ENCODE measurements at places on chromosomes 4 and X.

DNA sequence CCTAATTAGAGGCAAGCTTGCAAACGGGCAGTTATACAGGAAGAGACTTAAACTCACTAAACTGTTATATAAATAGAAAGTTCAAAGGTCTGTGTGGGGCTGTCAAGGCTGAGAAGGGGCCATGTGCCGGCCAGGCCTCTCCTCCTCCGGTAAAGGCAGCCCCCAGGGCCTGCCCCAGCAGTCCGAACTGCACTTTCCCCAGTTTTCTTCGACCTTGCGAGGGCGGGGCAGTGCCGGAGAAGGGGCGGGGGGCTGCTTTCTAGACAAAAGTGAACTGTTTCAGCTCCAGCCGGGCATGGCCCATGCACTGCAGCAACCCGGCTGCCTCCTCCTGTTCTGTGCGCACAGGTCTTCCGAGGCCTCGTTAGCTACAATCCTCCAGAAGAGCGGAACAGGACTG lies 4.1 kb downstream of the AFF2 start:
- H3K4me1 ChIP-seq, result no peaks in the 10 kb centered on the region
- H3K27me3 ChIP-seq, result no peaks in the 10 kb centered on the region
- no peaks in the 10 kb centered on the region for H3K36me3 ChIP-seq
- H3K27ac ChIP-seq, result no peak overlapping the region

GRCh38 chr4:162457071-162457865 lies 293.5 kb upstream of the FSTL5 start:
- H3K4me1 ChIP-seq, result no peaks in the 10 kb centered on the region
- no peaks in the 10 kb centered on the region for H3K27me3 ChIP-seq
- no peak overlapping the region for H3K27ac ChIP-seq
- DNase-seq, result no peak
- H3K4me3 ChIP-seq, result no peak overlapping the region

DNA sequence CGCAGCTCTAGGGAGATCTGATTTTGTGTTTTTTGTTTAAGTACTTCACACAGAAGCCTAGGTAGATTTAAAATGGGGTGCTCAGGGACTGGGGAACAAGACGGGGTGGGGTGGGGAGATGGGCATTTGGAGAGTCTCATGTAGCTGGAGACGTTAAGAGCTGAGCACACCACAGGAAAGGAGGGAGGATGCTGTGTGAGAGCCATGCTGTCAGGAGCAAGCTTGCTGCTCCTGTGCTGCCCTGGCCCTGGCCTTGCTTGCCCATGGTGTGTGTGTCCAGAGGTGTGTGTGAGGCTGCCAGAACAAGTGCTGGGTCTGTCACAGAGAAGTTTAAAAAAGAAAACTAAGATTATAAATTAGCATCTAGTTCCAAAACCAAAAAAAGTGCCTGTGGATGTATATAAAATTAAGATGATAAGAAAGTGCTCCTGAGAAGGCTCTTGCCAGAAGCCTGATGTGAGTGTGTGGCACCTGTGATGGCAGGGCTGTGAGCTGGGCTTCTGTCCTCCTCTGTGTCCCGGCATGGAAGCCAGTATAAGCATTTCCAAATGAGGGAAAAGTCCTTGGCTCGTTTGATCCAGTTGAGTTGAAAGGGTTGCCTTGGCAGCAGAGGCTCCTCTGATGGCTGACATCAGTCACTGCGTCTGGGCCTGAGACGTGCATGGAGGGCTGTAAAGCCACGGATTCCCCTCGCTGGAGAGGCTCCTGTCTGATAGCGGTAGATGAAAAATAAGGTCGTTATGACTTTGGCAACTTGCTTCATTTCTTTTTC lies 63.5 kb downstream of the NELFA start:
- H3K4me1 ChIP-seq, result peaks cover 8% of the 10 kb centered on the region
- H3K27me3 ChIP-seq, result no peaks in the 10 kb centered on the region
- no peak overlapping the region for H3K27ac ChIP-seq
- no peak overlapping the region for H3K4me3 ChIP-seq

GRCh38 chr4:9804918-9805317 lies 23.5 kb downstream of the DRD5 start:
- no peak overlapping the region for H3K27ac ChIP-seq
- no peak for DNase-seq
- no peaks in the 10 kb centered on the region for H3K4me1 ChIP-seq
- H3K4me3 ChIP-seq, result no peak overlapping the region

DNA sequence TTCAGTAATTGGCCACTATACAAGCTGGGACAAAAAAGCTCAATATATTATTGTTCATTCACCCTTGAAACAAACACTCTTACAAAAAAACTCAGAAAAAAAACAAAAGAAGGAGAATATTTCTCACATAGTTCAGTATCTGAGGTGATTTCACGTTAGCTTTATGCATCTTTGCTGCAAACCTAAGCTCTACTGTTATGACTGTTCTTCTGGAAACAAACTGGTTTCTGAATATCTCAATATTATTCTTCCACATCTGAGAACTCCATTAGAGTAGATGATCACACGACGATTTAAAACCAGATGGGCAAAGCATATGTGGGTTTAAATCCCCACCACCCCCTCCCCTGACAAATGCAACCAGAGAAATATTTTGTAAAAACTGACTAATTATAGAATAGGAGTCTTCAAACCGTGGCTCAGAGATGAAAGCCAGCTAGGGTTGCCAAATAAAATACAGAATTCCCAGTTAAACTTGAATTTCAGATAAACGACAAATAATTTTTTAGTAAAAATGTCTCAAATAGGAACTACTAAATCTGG lies 182.0 kb upstream of the FAM241A start:
- no peaks in the 10 kb centered on the region for H3K27me3 ChIP-seq
- DNase-seq, result no peak
- no peak overlapping the region for H3K4me3 ChIP-seq
- H3K4me1 ChIP-seq, result no peaks in the 10 kb centered on the region
- H3K36me3 ChIP-seq, result no peaks in the 10 kb centered on the region

- DNase-seq, result no peak
- no peak overlapping the region for H3K4me3 ChIP-seq
- peaks cover 1% of the 10 kb centered on the region for H3K36me3 ChIP-seq
- H3K4me1 ChIP-seq, result peaks cover 9% of the 10 kb centered on the region
Measured at GRCh38 chr4:9988363-9988749, 32.9 kb downstream of the SLC2A9 start.

GRCh38 chr4:17957688-17958087 lies 63.9 kb downstream of the LCORL start:
- DNase-seq, result no peak
- H3K27me3 ChIP-seq, result no peaks in the 10 kb centered on the region
- H3K36me3 ChIP-seq, result no peaks in the 10 kb centered on the region
- no peak overlapping the region for H3K27ac ChIP-seq

GRCh38 chrX:144494074-144494473 lies 610.2 kb downstream of the UBE2NL start:
- H3K27me3 ChIP-seq, result no peaks in the 10 kb centered on the region
- no peaks in the 10 kb centered on the region for H3K4me1 ChIP-seq
- H3K27ac ChIP-seq, result no peak overlapping the region
- no peaks in the 10 kb centered on the region for H3K36me3 ChIP-seq

DNA sequence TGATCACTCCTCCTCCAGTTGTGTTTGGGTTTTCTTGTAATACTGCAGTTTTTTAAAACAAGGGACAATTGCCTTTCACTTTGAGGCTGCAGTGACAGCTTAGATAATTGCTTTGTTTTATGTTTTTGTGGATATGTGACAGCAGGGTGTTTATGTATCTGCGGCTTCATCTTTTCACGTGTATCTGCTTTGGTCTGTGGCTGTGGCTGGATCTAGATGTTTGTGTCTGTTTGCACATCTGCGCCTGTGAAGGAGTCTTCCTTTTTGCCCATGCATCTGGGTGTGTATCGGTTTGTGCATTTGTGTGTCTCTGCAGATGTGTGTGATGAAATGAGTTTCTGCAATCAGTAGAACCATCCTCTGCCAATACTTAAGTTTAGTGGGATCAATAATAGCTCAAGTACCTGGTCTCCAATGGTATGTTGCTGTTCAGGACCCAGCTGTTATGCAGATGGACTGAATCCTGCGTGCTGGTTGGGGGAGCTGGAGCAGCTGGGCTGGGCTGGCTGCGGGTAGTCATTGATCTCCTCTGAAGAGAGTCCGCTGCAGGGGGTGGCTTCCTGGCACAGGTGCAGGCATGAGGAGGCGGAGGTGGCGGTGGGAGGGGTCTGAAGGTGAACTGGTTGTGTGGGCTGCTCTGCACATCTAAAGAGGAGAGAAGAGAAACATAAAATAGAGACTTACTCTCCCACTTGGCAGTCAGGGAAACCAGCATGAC lies 390.3 kb downstream of the SH2D1A start:
- no peak overlapping the region for H3K27ac ChIP-seq
- no peaks in the 10 kb centered on the region for H3K27me3 ChIP-seq
- no peak for DNase-seq

GRCh38 chr4:7156328-7156727 lies 36.0 kb upstream of the SORCS2 start:
- H3K36me3 ChIP-seq, result no peaks in the 10 kb centered on the region
- H3K27ac ChIP-seq, result peak overlapping the region; percentile 55
- no peak for DNase-seq
- no peak overlapping the region for H3K4me3 ChIP-seq
- peaks cover 3% of the 10 kb centered on the region for H3K27me3 ChIP-seq
- H3K4me1 ChIP-seq, result peaks cover 12% of the 10 kb centered on the region

- no peak overlapping the region for H3K4me3 ChIP-seq
- no peaks in the 10 kb centered on the region for H3K36me3 ChIP-seq
Measured at GRCh38 chr4:152164561-152164960, 371.3 kb downstream of the FBXW7 start.

- no peak for DNase-seq
- no peak overlapping the region for H3K4me3 ChIP-seq
- H3K27me3 ChIP-seq, result no peaks in the 10 kb centered on the region
Measured at GRCh38 chrX:134868771-134869495, 121.9 kb upstream of the SMIM10 start.

GRCh38 chr4:73067971-73068394 lies 1.5 kb downstream of the COX18 start:
- peak overlapping the region; percentile 96 for H3K27ac ChIP-seq
- no peaks in the 10 kb centered on the region for H3K27me3 ChIP-seq
- H3K4me3 ChIP-seq, result peak overlapping the region; percentile 57

- H3K27me3 ChIP-seq, result no peaks in the 10 kb centered on the region
- no peaks in the 10 kb centered on the region for H3K36me3 ChIP-seq
- DNase-seq, result no peak
Measured at GRCh38 chr4:43456383-43456782, 563.9 kb downstream of the GRXCR1 start.

DNA sequence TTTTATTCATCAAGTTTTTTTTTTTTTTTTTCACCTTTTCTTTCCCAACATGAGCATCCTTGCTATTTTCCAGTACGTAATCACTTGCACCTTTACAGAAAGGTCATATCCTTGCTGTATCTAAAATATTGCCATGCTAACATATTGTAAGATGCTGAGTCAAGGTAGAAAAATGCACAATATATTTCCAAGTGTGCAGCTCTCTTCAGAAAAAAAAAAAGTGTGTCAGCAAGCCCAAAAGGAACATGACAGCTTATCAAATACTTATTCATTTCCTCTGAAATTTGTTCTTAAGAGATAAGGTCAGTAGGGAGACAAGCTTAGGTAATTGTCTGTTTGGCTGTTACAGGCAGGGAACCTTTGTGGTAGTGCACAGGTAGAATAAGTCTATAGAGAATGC lies 27.0 kb downstream of the SH2D1A start:
- H3K4me1 ChIP-seq, result no peaks in the 10 kb centered on the region
- no peak for DNase-seq
- no peak overlapping the region for H3K4me3 ChIP-seq
- no peaks in the 10 kb centered on the region for H3K27me3 ChIP-seq
- no peaks in the 10 kb centered on the region for H3K36me3 ChIP-seq

DNA sequence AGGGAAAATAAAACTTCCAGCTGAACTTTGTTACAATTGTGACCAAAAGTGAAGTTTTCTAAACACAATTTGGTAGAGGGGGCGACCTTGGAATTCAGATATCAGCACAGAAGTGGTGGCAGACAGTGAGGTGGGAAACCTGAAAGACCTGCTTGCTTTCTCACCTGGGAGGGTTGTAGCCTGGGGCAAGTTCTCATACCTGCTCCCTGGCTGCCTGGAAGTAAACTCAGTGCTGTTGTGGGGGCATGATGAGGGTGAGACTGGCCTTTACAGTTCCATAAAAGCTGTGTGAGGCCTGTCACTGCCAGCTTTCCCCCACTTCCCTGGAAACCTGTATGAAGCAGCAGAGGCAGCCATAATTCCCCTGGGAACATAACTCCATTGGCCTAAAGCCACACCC lies 1180.2 kb downstream of the FAM133A start:
- no peak overlapping the region for H3K4me3 ChIP-seq
- no peaks in the 10 kb centered on the region for H3K4me1 ChIP-seq
- H3K27me3 ChIP-seq, result no peaks in the 10 kb centered on the region
- DNase-seq, result no peak

DNA sequence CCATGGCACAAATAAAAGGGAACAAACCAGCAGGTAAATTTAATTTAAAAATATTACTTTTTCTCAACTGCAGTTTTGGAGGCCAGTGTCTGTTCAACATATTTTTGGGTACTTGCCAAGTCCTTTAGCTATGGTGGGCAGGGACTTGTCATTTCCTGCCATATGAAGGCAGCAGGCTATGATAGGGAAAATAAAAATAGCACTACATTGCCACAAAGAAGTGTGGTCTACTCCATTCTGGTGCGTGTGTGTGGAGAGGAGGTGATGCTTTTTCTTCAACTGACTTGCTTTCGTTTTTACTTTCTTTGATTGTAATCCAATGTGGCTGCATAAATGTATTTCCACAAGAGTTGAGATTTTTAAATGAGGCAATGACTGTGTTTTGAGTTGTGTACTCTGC lies 17.2 kb downstream of the GPR174 start:
- DNase-seq, result no peak
- no peaks in the 10 kb centered on the region for H3K4me1 ChIP-seq
- H3K27me3 ChIP-seq, result no peaks in the 10 kb centered on the region
- H3K4me3 ChIP-seq, result no peak overlapping the region

DNA sequence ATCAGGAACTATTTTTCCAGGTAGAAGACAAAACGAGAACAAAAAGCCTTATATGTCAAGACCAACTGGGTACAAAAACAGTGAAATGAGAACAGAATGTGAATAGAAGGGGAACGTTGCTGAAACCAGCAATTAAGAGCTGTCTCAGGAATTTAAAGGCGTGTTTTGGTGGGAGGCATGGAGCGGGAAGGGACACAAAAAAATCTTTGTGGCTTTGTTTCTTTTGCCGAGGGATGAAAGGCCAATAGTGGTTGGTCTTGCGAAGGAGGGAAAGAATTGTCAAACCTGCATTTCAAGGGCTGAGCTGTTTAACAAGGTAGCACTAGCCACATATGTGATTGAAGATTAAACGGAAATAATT lies 103.8 kb downstream of the USP46 start:
- no peak overlapping the region for H3K4me3 ChIP-seq
- DNase-seq, result no peak
- no peaks in the 10 kb centered on the region for H3K4me1 ChIP-seq
- no peaks in the 10 kb centered on the region for H3K27me3 ChIP-seq

DNA sequence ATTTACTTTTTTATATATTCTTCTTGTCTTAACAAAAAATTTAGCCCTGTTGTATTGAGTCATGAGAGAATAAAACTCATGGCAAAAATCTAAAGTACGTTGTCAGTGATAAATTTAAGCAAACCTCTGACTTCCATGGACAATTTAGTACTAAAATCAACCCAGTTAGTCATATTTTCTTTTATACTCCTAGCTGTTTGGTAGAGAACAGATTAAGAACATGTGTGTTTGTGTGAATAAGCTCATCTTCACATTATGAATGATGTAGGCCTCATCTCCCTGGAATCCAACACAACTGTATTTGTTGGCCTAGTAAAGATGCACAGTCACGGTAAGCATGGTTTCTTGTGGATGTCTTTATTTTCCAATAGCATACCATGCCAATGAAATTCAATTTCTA lies 40.8 kb upstream of the FAM47B start:
- H3K27me3 ChIP-seq, result no peaks in the 10 kb centered on the region
- DNase-seq, result no peak
- H3K4me3 ChIP-seq, result no peak overlapping the region
- no peaks in the 10 kb centered on the region for H3K36me3 ChIP-seq
- H3K4me1 ChIP-seq, result no peaks in the 10 kb centered on the region
